ENCODE measurements at places on chromosomes 4 and X.

- DNase-seq, result no peak
Measured at GRCh38 chrX:38375891-38376290, 23.5 kb downstream of the OTC start.

- DNase-seq, result no peak
Measured at GRCh38 chrX:133434197-133434820, 19.0 kb upstream of the GPC4 start.

DNA sequence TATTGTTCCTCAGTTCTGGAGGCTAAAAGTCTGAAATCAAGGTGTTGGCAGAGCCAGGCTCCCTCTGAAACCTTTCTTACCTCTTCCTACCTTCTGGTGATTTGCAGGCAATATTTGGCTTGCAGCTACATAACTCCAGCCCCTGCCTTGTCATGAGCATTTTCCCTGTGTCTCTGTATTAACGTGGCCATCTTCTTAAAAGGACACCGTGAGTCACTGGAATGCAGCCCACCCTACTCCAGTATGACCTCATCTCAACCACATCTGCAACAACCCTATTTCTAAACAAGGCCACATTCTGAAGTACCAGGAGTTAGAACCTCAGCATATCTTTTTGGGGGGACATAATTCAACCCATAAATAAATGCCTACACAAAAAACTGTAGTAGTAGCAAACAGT lies 40.7 kb downstream of the FANCB start:
- DNase-seq, result peak; percentile 26

GRCh38 chr4:36652857-36653256 lies 371.4 kb downstream of the DTHD1 start:
- no peak for DNase-seq

DNA sequence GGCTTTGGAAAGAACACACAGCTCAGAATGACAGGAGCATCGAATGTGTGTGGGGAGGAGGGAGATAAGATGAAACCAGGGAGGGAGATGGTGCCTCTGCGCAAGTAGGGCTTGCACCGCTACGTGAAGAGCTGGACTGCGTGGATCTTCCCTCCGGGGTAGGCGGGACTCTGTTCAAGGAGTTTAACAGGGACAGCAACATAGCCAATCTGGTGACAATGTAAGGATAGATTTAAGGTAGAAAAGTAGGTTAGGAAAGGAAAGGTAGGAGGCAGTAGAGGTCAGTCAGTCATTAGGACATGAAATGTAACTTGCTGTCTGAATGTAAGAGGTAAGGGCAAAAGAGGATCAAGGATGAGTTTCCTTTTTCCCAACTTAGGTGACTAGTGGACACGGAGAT lies 152.5 kb downstream of the DCTD start:
- DNase-seq, result no peak
